Non-pigmented ciliary epithelial cell (primary cell): ENCODE measurements at places on chromosomes 7 and 10.

DNA sequence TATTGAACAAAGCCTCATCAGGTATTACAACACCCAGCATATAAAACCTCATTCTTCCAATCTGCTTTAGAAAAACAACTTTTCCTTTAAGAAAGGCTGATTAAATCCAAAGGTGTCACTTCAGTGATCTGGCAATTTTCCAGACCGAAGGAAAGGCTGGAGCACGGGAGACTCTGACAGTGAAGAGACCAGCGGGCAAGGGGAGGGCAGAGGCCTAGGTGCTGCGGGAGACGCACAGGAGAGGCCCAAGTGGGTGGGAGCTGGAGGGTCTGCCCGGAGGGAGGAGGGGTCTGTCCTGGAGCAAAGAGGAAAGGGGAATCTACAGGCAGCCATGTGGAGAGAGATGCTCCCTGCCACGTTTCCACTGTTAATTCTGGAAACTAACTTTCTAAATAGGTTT is 24.3 kb upstream of the PPP2R2D start:
- DNase-seq = no peak

GRCh38 chr7:82548141-82548688 is 104.6 kb upstream of the CACNA2D1 start:
- DNase-seq = no peak

DNA sequence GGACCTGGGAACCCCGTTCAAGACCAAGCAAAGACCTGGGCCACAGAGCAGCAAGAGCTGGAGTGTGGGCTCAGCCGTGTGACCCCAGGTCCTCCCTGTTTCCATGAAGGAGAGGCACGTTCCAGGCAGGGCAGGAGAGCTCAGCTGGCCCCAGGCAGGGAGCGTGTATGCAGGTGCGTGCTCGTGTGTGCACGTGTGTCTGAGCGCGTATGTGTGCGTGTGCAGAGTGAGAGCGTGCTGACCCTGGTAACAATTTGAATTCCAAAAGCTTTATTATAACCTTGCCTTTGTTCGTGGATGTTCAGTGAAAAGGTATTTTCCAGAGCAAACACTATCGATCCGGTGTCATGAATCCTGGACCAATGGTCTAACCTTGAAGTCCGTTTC is 54.6 kb downstream of the FOXL3 start:
- DNase-seq = no peak

DNA sequence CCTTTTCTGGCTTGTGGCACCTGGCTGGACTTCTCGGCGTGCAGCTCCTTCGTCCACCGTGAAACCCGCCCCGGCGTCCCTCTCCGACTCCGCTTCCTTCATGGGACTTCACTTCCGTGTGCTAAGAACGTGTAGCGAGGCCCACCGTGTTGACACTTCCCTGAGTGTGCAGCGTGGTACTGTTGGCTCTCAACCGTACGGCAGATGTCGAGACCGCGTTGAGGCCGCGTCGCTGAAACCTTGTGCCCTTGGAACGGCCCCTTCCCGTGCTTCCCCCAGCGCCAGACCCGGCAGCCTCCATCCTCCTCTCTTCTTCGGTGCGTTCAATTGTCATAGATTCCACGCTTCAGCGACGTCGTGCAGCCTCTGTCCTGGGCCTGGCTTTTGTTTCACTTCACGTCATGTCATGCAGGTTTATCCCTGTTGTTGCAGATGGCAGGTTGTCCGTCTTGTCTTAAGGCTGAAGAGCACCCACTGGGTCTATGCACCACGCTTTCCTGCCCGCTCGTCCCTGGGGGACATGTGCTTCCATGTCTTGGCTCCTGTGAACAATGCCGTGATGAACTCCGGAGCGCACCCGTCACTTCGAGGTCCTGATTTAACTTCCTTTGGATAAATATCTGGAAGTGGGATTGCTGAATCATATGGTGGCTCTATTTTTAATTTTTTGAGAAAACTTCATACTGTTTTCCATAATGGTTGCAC is 465.3 kb downstream of the DNAJB6 start:
- no peak for DNase-seq
